Bronchial epithelial cell (primary cell): ENCODE measurements at places on chromosomes 2 and 18. TPM values are rescaled to one million over a fixed set of nuclear protein-coding genes. Genes with fewer than 3 reads are reported as not detected.

GRCh38 chr18:48132797-48133655, 202.6 kb upstream of the SMAD2 start:
- peak; percentile 79 for DNase-seq

DNA sequence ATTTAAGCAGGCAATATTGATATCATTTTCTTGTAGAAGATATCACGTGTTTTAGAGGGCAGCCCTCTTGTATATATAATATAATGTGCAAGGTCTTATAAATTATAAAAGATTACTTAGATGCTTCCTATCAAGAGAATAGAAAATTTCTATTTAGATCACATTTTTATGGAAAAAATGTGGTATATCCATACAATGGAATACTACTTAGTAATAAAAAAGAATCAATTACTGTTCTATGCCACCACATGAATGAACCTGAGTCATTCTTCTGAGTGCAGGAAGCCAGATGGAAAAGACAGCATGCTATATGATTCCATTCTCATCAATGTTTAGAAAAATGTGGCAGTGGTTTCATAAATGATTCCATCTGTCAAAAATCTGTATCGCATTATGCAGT, 23.6 kb downstream of the CYP27C1 start:
- DNase-seq = no peak

DNA sequence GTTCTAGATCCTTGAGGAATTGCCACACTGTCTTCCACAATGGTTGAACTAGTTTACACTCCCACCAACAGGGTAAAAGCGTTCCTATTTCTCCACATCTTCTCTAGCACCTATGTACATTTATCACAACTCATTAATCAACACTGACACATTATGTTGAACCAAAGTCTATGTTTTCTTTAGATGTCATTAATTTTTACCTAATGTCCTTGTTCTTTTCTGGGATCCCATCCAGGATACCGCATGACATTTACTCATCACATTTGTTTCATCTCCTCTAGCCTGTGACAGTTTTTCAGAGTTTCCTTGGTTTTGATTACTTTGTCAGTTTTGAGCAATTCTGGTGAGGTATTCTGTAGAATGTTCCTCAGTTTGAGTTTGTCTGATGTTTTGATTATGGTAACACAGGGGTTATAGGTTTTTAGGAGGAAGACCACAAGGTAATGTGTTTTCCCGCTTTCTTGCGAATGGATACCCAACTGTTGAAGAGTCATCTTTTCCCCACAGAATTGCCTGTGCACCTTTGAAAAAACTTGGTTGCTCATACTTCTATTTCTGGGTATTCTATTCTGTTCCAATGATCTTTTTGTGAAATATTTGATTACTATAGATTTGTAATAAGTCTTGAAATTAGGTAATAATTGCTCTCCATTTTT, 3.0 kb upstream of the UGT1A9 start:
- no peak for DNase-seq

- DNase-seq = no peak
These were observed 125.1 kb upstream of the TNP1 start for GRCh38 chr2:216984937-216985336.

- DNase-seq = no peak
These were observed 188.6 kb downstream of the MYCN start for GRCh38 chr2:16128746-16129610.

DNA sequence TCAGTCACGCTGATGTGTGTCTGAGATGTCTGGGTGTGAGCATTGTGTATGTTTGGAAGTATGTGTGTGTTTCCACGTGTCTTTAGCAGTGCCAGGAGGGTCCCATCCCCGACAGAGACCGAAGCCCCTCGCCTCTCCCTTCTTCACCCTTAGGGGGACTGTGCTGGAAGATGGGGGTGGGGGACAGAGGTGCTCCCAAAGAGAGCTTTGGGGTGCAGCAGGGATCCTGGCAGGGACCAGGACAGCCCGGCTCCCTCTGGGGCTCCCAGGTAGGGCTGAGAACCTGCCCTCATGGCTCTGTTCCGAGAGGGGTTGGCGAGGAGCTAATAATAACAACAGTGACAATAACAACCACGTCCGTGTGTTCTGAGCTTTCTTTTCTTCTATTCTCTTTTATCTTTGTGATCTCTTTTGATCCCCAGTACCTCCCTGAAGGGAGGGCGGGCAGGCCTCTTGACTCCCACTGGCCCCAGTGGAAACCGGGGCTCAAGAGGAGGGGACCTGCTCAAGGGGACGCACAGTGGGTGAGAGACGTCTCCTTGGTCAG, 57.6 kb downstream of the SMAD7 start:
- DNase-seq = no peak

- no peak for DNase-seq
These were observed 75.3 kb upstream of the CYP26B1 start for GRCh38 chr2:72222829-72223564.

DNA sequence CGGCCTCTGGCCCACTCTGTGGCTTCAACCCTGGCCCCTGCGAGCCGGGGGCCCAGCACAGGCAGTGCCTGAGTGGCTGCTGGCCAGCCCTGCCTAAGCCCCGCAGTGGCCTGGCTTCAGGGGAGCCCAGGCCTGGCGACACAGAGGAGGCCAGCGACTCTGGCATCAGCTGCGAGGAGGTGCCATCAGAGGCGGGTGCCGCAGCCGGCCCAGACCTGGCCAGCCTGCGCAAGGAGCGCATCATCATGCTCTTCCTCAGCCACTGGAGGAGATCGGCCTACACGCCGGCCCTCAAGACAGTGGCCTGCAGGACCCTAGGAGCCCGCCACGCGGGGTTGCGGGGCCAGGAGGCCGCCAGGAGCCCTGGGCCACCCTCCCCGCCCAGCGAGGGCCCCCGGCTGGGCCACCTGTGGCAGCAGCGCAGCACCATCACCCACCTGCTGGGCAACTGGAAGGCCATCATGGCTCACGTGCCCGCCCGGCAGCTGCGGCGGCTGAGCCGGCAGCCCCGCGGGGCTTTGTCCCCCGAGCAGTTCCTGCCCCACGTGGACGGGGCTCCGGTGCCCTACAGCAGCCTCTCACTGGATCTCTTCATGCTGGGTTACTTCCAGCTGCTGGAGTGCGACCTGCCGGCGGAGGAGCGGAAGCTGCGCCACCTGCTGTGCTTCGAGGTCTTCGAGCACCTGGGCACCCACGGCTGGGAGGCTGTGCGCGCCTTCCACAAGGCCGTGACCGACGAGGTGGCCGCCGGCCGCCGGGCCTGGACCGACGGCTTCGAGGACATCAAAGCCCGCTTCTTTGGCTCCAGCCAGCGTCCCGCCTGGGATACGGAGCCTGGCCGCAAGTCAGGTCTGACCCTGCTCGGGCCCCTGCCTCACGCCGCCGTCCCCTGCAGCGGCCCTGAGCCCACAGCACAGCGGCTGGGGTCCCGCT, 7.5 kb upstream of the KLHL30 start:
- no peak for DNase-seq

DNA sequence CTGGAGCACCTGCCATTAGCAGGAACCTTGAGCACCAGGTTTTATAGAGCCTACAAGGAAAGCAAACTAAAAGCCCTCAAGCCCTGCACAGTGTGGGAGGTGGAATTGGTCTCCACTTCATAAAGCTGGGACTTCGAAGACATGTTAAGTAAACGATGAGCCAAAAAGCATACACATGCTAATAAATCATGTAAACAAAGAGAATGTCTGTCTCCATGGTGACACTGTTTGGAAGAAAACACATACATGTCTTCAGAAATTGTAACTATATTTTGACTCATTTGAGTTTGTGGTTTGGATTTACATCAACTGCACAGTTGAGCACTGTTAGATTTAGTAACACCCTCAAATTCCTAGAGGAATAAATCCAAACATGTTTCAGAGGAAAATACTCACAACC, 978.5 kb upstream of the LRRTM1 start:
- DNase-seq = no peak

- DNase-seq = peak; percentile 40
These were observed 62.9 kb downstream of the AQP4 start for GRCh38 chr18:26802330-26803200.

DNA sequence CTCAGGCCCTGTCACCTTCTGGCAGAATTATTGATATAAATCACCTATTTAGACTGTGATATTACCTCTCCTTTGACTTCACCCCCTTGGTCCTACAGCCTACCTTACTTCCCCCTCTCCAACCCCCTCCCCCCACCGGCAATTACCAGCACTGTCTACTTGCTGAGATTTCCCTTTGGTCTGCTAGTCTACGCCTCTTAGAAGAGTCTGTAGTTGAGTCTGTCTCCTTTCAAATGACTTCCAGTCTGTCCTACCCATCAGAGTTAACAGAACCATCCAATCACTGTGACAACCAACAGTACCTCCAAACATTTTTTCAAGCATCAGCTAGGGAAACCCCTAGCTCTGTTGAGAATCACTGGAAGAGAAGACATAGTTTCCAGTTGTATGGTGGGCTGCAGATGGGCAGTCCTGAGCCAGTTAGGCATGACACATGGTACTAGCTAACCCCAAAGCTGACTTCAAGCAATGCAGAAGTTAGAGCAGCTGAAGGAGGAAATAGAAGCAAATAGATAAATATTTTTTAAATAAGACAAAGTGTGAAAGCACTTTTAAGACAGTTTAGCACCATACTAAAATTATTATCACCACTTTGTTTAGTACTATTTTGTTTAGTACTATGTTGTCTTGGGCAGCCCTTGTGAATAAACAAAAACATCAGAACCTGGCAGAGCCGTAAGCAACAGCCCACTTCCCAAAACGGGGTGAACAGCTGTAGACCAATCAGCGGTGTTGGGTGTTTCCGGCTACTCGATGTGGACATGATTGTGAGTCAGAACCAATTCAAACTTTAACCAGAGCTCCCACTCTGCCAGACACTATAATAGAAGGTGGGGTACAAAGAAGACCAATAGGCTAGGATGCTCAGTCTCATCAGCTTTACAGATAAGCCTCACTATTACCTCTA, 2.7 kb upstream of the ASNSD1 start:
- DNase-seq = no peak

GRCh38 chr2:95372845-95373244, 29.7 kb upstream of the FAHD2A start:
- DNase-seq = no peak

DNA sequence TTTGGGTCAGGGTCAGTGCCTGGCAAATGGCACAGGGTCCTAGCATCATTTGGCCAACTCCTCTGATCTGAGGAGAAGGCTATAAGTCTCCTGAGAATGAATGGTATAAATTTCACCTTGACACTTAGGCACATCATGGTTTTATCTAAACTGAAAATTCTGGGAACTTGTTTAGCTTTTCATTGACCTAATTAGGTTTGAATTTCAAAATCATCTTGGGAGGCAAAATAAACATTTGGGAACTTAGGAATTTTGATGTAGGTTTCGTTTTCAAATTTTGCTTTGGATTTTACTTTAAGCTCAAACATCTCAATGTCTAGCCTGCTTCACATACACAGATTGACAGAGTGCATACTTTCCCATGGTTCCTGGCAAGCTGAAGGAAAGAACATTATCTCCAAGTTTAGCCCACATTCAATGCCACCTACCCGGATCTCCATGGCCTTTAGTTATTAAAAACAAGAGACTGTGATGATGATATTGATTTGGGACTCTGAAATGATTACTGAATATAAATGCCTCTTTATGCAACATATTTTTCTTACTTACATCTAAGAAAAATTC, 44.5 kb downstream of the MYOM1 start:
- DNase-seq = no peak

DNA sequence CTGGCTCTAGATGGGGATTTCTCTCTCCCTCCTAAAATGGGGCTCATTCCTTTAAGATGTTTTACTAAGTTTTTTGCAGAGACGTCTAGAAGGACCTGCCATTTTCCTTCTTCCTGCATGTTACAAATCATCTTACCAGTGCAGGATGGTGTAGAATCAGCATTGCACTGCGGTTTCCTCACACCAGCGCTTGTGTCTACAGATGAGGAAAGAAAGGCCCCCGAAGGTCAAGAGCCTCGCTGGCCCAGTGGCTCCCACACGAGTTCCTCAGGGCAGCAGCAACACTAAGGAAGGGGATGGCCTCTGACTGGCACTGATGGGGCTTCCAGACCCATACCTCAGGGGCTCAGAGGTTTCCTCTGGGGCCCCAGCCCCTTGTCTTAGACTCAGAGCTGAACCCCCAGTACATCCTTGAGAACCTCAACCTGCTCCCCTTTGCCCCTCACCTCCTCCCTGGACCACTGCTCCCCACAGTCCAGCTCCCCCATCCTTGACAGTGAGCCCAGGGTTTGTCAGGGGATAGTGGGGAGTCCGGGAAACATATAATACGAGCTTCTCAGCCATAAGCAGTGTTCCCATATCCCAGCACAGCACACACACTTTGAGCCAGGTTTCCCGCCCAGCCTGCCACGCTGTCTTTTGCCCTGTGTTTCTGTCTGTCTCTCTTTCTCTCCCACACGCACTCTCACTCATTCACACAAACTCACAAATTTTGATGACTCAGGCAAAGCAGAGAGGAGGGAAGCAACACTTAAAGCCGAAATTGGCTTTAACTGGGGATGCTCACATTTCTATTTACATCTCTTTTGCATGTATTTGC, 29.4 kb downstream of the ZFP36L2 start:
- no peak for DNase-seq

DNA sequence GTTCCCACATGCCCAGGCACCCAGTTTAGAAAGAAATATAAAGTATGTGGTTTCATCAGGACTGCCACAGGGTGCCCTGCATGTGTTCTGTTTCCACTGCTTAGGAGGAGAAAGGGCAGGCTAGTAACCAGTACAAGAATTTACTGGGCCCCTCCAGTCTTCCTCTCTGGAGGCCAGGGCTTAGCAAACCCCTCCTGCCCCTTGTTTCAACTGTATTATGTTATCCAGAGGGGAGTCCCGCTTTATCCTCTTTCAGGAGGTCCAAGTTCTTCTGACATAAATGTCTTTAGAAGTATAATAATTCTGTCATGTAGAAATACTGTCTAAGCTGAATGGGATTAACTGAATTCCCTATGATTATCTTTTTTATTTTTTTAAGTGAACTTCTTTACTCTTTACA, 132.1 kb downstream of the WDSUB1 start:
- no peak for DNase-seq

Gene CFC1B
- total RNA-seq = not detected in 2 replicates

Gene PLA2R1
- 2.1 and 4.5 TPM in 2 replicates for total RNA-seq

Gene HOXD10
- total RNA-seq = not detected in 2 replicates

Gene TNFAIP6
- total RNA-seq = 0.13 and 2.6 TPM in 2 replicates

Gene IL1R2
- not detected in 2 replicates for total RNA-seq

Gene TLX2
- total RNA-seq = not detected in 2 replicates

Gene GCKR
- total RNA-seq = not detected in 2 replicates

Gene PSMG2
- total RNA-seq = 41.9 and 44.7 TPM in 2 replicates
